ENCODE measurements at places on chromosomes 11 and 22. TPM values are rescaled to one million over a fixed set of nuclear protein-coding genes. Genes with fewer than 3 reads are reported as not detected.

Gene OR8A1
- 0.03 TPM for polyA plus RNA-seq

GRCh38 chr22:31896472-31896871 is 47.9 kb upstream of the YWHAH start:
- no peak for DNase-seq

DNA sequence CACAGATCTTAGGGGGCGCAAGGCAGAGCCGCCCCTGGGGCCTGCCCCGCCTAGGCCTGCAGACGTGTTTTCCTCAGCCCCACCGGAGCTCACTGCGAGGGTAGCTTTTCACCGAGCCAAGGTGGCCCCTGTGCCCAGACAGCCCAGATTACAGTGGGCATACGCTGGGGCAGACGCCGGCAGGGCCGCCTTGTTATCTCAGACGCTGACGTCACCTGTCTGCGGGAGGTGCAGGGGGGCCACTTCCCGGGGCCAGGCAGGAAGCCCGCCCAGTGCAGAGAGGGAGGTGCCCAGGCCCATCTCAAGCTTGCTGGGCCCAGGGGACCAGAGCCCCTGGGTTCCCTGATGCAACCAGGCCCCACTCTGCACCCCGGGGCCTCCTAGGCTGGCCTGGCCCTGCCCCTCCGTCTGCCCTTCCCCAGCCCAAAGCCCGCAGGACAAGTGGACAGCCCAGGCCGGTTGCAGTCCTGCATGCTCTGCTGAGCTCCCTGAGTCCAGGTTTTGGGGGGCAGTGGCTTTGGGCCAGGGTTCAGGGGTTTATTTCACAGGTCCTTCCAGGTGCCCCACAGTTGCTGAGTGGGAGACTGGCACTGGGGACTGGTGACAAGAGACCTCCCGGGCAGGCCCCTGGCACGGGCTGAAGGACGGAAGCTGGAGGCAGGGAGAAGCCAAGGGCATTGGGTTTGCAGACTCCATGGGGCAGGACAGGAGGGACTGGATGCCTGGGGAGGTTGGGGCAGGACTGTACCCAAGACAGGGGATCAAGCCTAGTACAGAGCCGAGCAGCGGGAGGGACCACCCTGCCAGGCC is 38.6 kb downstream of the IGF2 start:
- no peak for DNase-seq

DNA sequence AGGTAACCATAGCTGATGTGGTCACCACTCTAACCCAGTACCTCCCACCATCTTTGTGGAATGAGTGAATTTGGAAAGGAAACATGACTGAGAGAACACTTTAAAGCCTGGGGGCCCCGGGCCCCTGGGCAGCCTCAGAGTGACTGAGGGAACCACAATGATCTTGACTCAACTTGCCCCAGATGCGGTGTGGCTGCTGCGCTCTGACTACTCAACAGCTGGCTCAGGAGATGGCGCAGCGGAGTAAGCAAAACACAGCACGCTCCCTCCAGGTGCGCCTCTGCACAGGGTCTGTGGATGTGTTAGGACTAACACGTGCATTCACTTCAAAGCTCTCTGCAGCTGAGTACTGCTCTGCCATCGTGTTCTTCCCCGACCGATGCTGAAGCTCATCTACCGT is 5.9 kb downstream of the RNF215 start:
- DNase-seq, result no peak

GRCh38 chr22:47092896-47093311 is 330.5 kb downstream of the TBC1D22A start:
- DNase-seq, result no peak

DNA sequence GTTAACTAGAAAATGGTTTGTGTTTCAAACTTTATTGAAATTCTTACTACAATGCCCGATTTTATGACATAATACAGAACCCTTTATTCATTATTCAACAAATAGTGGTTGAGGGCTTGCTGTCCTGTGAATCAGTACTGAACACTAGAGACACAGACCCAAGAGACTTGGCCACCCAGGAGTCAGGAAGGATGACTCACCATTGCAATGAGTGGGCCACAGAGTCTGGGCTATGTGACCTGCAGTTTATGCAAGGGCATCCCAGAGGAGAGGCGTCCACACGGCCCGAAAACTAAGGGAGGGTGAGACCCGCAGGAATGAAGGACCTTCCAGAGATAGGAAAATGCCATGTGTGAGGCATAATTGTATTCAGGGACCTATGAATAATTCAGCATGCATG is 143.8 kb upstream of the DDI1 start:
- no peak for DNase-seq

DNA sequence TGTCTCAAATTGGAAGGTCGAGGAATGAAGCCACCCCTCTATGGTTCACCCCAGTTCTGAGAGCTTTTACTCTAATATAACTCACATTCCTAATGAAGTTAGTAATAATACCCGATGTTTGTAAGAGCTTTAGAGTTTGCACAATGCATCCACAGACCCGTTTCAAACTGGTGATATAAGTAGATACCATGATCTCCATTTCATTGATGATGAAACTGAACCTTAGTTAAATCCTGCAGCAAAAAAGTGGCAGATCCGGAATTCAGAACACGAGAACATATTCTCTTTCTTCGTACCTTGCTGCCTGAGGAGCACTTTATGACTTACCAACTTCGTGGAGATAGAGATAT is 757 bp upstream of the RBFOX2 start:
- DNase-seq, result no peak
